Tongue (tissue), 3 donors: ENCODE measurements at places on chromosomes 5 and 9.

- no peak for DNase-seq
These were observed 37.1 kb downstream of the CAST start for GRCh38 chr5:96699186-96699820.

- no peak for DNase-seq
These were observed 423 bp downstream of the IPPK start for GRCh38 chr9:92669527-92669889.

GRCh38 chr5:136511046-136511445, 145.7 kb upstream of the TRPC7 start:
- no peak for DNase-seq

GRCh38 chr9:99167694-99168093, 54.0 kb downstream of the ALG2 start:
- DNase-seq, result no peak
